Activated T-helper 2 cell treated with anti-CD3 and anti-CD28 coated beads, Interferon-gamma antibody, Interleukin-2, Interleukin-4, amounts not matched to agents 10 μg/mL and 5 μg/mL and 100 μg/mL, durations not matched to agents 14 hours and 24 hours and 36 hours (primary cell): ENCODE measurements at places on chromosomes 6 and 20.

DNA sequence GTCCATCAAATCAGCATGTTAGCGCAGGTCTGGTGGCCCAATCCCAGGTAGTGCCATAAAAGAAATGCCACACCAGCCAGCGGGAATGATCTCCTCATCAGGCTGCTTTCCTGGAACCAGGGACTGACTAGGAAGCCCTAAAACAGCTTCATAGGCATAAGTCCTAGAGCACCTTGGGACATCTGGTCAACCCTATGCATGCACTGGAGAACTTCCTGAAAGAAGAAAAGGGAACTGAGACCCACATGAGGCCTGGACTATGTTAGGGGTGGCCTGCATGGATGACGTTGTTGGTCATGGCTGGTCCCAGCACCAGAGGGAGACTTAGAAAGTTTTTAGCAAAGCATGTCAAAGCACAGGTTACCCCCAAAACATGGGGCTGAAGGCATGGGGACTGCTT is 7.6 kb upstream of the KCNK16 start:
- no peak for DNase-seq

DNA sequence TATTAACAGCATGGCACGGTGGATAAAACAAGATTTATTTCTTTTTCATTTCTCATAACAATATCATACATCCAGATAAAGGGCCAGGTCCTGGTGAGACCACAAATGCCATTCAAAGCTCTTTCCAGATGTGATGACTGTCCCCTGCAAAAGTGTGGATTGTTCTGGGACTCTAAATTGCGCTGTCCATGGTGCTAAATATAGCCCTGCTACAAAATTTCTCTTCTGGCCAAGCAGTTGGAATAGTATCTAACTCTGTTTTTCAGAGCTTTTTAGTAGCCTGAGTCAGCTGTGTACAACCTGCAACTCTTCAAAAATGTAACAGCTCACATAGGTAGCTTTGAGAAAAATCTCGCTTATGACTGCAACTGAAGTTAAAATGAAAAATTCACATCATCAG is 115.8 kb downstream of the MANEA start:
- DNase-seq = no peak

- DNase-seq = no peak
Observed at GRCh38 chr6:154298297-154298696, 58.3 kb downstream of the IPCEF1 start.

- no peak for DNase-seq
Observed at GRCh38 chr6:89966228-89966544, 71.9 kb downstream of the GJA10 start.

DNA sequence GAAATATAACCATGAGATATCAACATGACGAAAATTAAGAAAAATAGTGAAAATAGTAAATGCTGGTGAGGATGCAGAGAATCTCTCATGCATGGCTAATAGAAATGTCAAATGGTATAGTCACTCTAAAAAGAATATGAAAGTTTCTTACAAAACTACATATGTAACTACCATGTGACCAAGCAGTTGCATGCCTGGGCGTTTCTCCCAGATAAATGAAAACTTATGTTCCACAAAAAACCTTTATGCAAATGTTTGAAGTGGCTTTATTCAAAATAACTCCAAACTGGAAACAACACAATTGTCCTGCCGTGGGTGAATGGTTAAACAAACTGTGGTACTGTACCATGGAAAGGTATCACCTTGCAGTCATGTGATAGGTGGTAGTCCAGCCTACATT is 112.4 kb downstream of the HDGFL1 start:
- DNase-seq = no peak

GRCh38 chr20:54650052-54650719 is 174.8 kb downstream of the DOK5 start:
- DNase-seq = no peak

GRCh38 chr6:118748311-118749062 is 97.1 kb upstream of the CEP85L start:
- DNase-seq = no peak

DNA sequence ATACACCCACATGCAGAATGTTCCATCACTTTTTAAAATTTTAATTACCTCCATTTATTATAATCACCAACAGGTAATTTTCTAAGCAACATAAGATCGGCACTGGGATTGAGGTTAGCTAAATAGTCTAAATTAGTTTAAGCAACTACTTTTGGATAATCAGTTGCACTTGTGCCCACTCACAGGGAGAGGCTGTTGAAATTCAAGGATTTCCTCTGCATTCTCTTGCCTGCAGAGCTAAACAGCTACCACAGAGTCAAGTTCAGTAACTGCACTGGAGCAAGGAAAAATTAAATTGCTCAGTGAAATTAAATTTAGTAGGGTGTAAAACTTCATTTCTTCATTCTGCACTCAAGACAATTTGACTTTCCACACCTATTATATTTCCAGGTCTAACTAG is 120.7 kb upstream of the CCDC28A start:
- DNase-seq = no peak
